DND-41 (cell line): ENCODE measurements at places on chromosomes 11 and 22.

DNA sequence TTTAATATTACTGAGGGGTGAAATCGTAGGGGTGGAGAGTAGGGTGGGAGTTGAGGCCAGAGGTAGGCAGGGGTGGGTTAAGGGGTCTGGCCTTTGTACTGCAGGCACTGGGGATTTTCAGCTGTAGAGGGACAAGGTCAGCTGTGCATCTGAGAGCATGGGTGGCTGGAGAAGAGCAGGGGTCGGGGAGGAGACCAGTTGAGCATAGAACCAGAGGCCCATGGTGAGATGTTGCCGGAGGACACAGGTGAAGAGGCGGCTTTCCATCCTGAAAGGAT, 12.1 kb upstream of the CELSR1 start:
- DNase-seq, result no peak
- H3K36me3 ChIP-seq, result no peaks in the 10 kb centered on the region
- H3K27me3 ChIP-seq, result no peaks in the 10 kb centered on the region
- no peaks in the 10 kb centered on the region for H3K4me1 ChIP-seq
- H3K4me3 ChIP-seq, result no peak overlapping the region
- H3K27ac ChIP-seq, result no peak overlapping the region

GRCh38 chr11:112625814-112626213, 335.4 kb upstream of the NCAM1 start:
- H3K27me3 ChIP-seq, result peaks cover 4% of the 10 kb centered on the region
- no peak for DNase-seq
- H3K36me3 ChIP-seq, result no peaks in the 10 kb centered on the region

- DNase-seq, result no peak
- H3K4me3 ChIP-seq, result no peak overlapping the region
- no peaks in the 10 kb centered on the region for H3K4me1 ChIP-seq
- H3K27ac ChIP-seq, result no peak overlapping the region
- no peaks in the 10 kb centered on the region for H3K27me3 ChIP-seq
These were observed 9.8 kb downstream of the PPFIBP2 start for GRCh38 chr11:7523416-7524210.

DNA sequence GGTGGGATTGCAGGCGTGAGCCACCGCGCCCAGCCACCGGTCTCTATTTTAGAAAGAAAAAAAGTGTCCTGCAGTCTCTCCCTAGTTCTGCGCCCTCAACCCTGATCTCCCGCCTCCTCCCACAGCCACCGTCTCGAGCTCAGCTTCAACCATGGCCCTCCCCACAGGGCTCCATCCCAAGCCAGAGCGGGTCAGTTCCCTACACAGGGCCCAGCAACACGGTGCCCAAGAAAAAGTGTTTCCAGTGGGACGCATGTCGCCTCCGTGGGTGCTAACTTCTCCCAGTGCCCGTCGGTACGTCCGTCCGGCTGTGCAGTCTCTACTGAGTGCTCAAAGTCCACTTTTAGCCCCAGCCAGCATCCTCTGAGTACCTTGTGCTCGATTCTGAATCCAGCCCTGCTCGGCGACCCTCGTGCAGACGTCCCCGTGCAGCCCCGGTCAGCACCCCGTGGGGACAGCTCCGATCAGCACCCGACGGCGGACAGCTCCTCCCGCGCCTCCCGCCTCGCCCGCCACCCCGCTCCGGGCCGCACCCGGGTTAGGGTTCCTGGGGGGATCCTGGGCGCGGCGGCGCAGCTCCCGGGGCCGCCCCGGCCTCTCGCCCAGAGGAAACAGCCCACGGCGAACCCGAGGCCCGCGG, 657 bp upstream of the MAPK8IP2 start:
- no peak overlapping the region for H3K4me3 ChIP-seq
- H3K36me3 ChIP-seq, result no peaks in the 10 kb centered on the region
- no peaks in the 10 kb centered on the region for H3K4me1 ChIP-seq
- no peaks in the 10 kb centered on the region for H3K27me3 ChIP-seq
- DNase-seq, result peak; percentile 45

- no peak overlapping the region for H3K4me3 ChIP-seq
- no peak overlapping the region for H3K27ac ChIP-seq
- H3K36me3 ChIP-seq, result no peaks in the 10 kb centered on the region
- H3K4me1 ChIP-seq, result no peaks in the 10 kb centered on the region
These were observed 20.6 kb downstream of the TMPRSS6 start for GRCh38 chr22:37088750-37089408.

DNA sequence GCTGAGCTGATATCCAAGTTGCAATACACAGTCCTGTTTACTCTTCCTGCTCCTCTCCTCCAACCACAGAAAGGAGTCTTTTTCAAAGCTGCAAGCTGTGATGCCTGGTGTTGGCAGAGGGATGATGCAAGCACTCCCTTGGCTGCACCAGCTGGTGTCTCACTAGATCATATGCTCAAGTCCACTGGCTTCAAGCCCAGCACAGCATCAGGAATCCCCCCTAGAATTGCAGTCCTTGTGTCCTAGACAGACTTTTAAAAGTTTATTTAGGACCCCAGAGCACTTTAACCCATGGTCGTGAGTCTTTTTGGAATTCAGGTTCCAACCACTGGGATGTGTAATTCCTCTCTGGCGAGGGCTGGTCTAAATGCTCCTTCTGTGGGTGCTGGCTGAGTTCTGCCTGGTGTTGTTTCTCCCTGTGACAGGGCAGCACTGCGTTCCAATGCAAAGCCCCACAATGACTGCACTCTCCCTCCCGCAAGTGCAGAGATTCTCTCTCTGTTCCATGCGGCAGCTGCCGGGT, 1.9 kb upstream of the HEPN1 start:
- H3K36me3 ChIP-seq, result no peaks in the 10 kb centered on the region
- no peaks in the 10 kb centered on the region for H3K27me3 ChIP-seq
- no peak overlapping the region for H3K27ac ChIP-seq
- no peaks in the 10 kb centered on the region for H3K4me1 ChIP-seq
- peak; percentile 16 for DNase-seq

DNA sequence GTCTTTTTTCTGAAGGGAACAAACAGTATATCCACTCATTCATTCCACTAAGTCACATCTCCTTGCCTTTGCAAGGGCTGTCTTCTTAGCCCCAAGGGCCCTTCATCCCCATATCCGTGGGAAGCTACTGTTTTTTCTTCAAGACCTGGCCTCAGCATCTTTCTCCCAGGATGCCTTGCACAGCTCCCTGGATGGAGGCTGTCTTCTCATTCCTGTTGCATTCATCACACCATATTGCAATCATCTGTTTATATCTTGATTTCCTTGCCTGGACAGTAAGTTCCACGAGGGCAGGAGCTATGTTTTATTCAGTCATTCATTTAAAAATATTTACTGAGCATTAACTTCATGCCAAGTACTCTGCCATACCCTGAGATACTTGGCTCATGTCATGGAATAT, 29.3 kb upstream of the NECTIN1 start:
- no peak overlapping the region for H3K4me3 ChIP-seq
- DNase-seq, result no peak
- no peaks in the 10 kb centered on the region for H3K4me1 ChIP-seq
- peaks cover 21% of the 10 kb centered on the region for H3K27me3 ChIP-seq
- H3K36me3 ChIP-seq, result no peaks in the 10 kb centered on the region
- no peak overlapping the region for H3K27ac ChIP-seq

- H3K4me3 ChIP-seq, result no peak overlapping the region
- no peaks in the 10 kb centered on the region for H3K36me3 ChIP-seq
- no peaks in the 10 kb centered on the region for H3K27me3 ChIP-seq
- peaks cover 93% of the 10 kb centered on the region for H3K4me1 ChIP-seq
- H3K27ac ChIP-seq, result peak overlapping the region; percentile 85
These were observed 7.0 kb upstream of the GAB2 start for GRCh38 chr11:78424334-78425270.

DNA sequence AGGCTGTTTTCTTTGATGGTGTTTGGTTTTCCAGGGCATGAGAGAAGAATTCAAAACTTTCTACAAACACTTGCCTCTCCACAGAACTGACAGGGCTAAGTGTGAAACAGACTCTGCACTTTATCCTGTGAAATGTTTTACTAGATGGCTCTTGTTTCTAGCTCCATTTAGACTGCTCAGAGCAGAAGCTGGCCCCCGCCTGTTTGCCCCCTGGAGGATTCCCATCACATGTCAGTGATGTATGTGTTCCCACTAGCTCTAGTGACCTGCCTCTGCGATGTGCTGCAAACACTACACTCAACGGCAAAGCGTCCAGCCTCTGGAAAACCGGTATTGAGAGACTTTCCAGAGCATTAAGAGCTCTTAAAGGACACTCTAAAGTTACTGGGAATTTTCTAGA, 41.4 kb upstream of the PCF11 start:
- H3K36me3 ChIP-seq, result no peaks in the 10 kb centered on the region
- no peak overlapping the region for H3K27ac ChIP-seq
- DNase-seq, result no peak
- no peaks in the 10 kb centered on the region for H3K4me1 ChIP-seq

DNA sequence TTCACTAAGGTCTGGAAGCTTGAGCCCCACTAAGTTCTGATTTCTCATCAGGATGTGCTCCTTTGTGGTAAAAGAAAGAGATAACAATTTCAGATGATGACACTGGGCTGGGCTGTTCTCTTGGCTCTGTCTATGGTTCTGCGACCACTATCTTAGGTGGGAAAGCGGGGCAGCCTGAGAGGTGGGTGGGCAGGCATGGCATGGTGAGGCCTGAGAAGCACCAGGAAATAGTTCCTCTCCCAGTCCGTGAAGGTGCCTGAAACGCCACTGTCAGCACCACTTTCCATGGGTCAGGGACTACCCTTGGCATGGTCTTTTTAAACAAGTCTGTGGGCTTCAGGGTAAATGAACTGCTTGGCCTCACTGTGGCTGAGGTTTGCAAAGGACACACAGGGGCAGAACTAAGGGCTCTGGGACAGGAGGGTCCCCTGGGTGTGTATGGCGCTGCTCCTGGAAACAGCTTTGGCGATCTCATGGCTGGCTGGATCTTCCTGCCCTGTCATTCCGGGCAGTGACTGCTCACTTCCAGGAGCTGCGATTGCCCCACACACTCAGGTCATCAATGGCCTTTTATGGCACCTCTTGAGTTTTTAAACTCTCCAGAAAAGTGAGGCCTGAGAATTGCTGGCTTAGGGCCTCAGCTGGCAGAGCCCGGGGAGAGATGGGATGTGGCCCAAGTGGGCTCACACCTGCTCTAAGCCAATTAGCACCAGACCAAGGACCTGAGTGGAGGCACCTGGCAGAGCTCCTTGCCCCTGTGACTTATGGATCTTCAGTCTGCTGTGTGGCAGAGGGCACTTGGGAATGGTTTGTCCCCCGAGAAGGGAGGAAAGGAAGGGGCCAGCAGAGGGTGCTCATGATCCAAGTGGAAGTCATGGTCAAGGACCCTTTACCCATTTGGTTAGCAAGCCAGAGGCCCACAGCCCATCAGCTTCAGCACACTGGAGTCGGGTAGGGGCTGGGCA, 55.6 kb upstream of the LYVE1 start:
- no peak overlapping the region for H3K27ac ChIP-seq
- H3K36me3 ChIP-seq, result no peaks in the 10 kb centered on the region
- H3K27me3 ChIP-seq, result no peaks in the 10 kb centered on the region
- DNase-seq, result no peak
- no peak overlapping the region for H3K4me3 ChIP-seq
- H3K4me1 ChIP-seq, result no peaks in the 10 kb centered on the region

GRCh38 chr11:126282736-126283591, at the start of gene TIRAP:
Gene TIRAP (plus strand): TSS chr11:126283093. CDS start chr11:126290895, 7,802 bp downstream.
- H3K27me3 ChIP-seq, result peaks cover 5% of the 10 kb centered on the region
- peak within 1 kb of the TSS; percentile 59 for H3K27ac ChIP-seq
- H3K4me1 ChIP-seq, result peaks cover 25% of the 10 kb centered on the region
- peak within 1 kb of the TSS; percentile 65 for H3K4me3 ChIP-seq
- no peaks in the 10 kb centered on the region for H3K36me3 ChIP-seq
- DNase-seq, result peak; percentile 48

DNA sequence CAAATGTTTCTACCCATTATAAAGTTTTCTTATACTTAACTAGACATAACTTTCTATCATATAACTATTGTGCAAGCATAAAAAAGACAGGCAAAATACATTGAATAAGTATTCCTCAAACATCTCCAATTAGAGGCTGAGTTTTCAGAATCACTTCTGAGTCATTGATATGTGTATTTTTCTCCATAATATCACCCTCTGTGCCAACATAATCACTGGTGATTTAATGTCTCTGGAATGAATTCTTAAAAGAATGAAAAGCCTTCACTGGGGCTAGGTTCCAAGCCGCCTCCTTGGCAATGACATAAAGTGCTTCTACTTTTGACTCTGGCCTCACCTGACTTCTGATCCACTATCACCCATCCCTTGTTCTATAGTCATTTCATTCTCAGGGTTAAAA, 197.0 kb upstream of the E2F8 start:
- no peaks in the 10 kb centered on the region for H3K36me3 ChIP-seq
- no peak overlapping the region for H3K27ac ChIP-seq
- H3K27me3 ChIP-seq, result peaks cover 15% of the 10 kb centered on the region
- H3K4me3 ChIP-seq, result no peak overlapping the region
- DNase-seq, result no peak

GRCh38 chr11:38824573-38824972, 2226.5 kb upstream of the RAG2 start:
- no peak overlapping the region for H3K4me3 ChIP-seq
- H3K4me1 ChIP-seq, result no peaks in the 10 kb centered on the region
- H3K36me3 ChIP-seq, result no peaks in the 10 kb centered on the region
- DNase-seq, result no peak
- H3K27ac ChIP-seq, result no peak overlapping the region
